ENCODE measurements at places on chromosomes 6 and 20.

DNA sequence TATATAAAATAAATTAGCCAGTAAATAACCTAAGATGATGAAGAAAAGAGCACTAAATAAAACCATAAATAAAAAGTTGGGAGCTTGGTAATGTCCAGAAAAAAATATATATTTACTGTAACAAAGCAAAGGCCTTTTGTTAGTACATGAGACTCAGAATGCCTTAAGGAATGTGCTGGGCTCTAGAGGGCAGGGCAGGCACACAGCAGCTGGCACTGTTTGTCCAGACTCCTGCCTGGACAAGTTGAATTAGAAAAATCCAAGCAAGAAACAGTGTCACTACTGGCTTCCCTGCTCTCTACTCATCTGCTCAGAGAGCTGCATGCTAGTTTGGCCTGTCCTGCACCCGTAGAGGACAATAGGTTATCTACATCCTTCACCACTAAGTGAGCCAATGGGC is 8.8 kb downstream of the DEFB129 start:
- no peak for DNase-seq

DNA sequence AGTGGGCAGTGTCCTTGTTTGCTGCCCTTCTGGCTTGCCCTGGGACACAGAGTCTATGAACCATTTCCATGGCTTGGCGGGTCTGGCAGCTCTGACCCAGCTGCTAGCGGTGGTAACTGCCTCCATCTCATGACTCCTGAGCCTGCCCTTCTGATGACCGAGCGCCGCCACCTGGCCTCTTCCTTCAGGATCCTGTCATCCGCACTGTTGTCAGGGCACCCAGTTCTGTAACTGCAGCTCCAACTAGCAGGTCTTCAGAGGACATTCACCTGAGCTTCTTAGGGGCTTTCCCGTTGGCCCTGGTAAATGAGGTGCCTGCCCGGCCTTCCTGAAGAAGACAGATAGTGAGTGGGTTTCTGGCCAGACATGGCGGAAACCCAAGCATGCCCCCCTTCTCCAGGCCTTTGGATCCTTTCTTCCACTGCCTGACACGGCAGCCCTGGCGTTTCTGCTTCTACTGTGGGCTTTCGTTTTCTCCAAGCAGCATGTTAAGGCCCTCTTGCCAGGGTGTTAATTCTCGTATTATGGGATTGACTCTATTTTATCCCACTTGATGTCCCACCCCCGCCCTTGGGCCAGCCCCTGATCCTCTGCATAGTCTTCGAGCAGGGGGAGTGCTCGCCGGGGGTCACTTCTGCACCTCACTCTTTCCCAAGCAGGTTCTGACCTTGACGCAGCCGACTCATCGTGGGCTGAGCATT is 24.7 kb downstream of the PACSIN1 start:
- DNase-seq, result no peak

DNA sequence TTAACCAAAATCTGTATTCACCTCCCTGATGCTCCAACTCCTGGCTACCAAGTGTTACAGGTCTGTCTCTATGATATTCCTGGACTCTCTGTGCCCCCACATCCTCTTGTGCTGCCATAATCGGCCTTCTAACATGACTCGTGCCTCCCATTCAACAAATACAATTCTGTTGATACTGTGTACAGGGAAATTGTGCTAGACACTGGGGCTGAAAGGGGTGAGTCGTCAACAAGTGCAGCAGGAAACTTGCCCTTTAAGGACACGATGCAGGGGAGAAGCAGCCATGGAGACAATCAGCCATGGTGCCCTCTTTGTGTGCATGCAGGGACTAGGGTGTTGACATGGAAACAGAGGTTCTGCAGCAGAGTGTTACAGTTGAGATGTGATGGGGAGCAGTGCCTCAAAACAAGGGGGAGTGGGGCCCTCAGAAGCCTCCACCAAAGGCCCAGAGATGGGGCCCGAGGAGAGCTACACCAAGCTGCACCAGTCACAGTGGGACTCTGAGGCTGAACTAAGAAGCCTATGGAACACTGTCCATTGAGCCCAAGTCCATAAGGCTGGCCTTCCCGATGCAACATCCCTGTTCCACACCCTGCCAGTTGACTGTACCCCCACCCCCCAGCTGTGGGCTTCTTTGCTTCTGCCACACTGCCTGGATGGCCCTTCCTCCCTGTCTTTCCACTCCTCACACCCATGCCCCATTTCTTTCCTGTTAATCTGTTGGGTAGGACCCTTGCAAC is 3.1 kb downstream of the PCED1A start:
- no peak for DNase-seq

DNA sequence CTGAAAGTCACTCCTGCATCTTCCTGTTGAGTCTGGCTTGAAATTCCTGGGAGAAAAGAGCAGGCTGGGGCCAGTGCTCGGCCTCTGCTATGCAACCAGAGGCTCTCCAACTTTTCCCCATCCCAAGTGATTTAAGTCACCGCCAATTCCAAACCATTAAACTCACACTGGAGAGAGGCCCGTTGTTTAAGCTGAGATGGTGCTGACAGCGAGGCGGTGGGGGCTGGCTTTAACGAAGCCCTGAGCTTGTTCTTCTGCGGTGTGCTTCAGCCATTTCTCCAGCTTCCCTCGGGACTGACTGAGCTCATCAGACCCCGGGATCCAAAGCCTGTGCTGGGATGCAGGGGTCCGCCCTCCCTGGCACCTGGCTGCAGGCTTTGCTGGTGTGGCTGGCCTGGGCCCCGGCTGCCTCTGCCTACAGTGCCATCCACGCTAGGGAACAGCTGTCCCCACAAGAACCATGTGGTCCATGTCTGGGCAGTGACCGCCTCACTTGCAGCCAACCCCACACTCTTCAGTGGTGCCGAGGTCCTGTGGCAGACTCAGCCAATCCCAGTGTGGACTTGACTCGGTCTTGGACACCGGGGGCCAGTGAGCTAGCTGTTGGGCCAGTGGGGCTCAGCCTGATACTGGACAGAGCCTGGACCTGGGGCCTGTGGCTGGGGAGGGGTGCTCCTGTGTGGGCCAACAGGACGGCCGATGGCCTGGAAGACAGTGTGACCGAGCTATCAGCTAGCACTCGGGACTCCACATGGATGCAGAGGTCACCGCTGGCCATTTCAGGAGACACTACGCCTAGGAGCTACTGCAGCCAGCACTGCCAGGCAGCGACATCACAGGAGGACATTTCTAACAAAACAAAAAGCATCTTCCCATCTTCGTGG is 21.2 kb downstream of the RAMACL start:
- DNase-seq, result no peak
